Choroid plexus epithelial cell (primary cell): ENCODE measurements at places on chromosomes 13 and 19.

- DNase-seq: peak; percentile 14
These were observed 6.7 kb upstream of the DIAPH3 start for GRCh38 chr13:60170414-60170813.

GRCh38 chr19:18434411-18435175 is 3.3 kb downstream of the ISYNA1 start:
- no peak for DNase-seq

- DNase-seq: no peak
These were observed 2.3 kb upstream of the TGDS start for GRCh38 chr13:94598281-94598680.

- no peak for DNase-seq
These were observed 13.2 kb downstream of the GATAD2A start for GRCh38 chr19:19418555-19419260.

DNA sequence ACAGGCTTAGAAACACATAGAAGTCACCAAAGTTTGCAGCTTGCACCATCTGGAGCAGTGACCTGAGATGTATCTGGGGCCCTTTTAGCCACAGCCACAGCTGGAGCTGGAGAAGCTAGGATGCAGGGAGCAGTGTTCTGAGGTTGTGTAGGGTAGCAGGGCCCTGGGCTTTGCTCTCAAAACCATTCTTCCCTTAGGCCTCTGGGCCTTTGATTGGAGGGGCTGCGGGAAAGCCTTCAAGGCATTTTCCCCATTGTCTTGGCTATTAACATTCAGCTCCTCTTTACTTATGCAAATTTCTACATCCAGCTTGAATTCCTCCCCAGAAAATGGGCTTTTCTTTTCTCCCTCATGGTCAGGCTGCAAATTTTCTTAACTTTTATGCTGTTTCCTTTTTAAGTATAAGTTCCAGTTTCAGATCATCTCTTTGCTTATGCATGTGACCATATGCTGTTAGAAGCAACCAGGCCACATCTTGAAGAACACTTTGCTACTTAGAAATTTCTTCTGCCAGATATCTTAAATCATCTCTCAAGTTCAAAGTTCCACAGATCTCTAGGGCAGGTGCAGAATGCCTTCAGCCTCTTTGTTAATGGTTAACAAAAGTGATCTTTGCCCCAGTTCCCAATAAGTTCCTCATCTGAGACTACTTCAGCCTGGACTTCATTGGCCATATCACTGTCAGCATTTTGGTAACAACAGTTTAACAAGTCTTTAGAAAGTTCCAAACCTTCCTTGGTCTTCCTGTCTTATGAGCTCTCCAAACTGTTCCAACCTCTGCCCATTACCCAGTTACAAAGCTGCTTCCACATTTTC is 48.5 kb downstream of the NBEA start:
- DNase-seq: no peak

- DNase-seq: no peak
These were observed 512.4 kb upstream of the ATXN8OS start for GRCh38 chr13:69595181-69595580.

GRCh38 chr13:76035711-76036110 is 399.6 kb downstream of the LMO7 start:
- DNase-seq: peak; percentile 51

DNA sequence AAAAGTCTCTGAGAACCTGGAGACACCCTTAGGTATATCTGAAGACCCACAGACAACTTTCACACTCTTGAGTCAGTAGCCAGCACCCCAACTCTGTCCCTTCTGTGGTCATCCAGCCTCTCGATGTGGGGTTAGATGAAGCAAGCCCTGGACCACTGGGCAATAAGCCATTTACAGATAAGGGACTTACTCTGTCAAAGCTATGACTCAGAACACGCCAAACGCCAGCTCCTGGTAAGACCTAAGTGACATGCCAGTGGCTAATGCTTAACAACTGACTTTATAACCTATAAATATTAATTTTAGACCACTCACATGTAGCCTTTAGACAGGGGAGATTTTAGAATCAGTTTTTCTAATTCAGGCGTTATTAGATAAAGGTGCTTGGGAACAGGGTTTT is 85.7 kb downstream of the SHISA2 start:
- DNase-seq: peak; percentile 47

- no peak for DNase-seq
These were observed 1.0 kb upstream of the CHAMP1 start for GRCh38 chr13:114313061-114313860.

- DNase-seq: no peak
These were observed 78.4 kb downstream of the TEX29 start for GRCh38 chr13:111398715-111399299.

DNA sequence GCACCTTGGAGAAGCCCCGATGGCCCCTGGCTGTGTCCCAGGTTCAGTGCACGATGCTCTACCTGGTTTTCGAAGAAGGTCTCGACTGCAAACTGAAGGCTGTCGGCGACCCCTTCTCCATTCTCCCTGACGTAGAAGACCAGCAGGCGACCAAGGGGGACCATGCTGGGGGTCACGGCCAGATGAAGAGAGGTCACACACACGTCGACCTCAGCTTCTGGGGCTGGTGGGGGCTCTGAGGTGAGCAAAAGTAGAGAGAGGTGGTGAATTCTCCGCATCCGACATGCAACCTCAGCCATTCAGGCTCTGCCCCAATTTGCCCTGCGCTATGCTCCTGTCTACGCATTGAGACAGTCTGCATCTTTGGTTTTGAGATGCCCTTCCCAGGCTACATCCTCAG is 49.3 kb downstream of the CPAMD8 start:
- no peak for DNase-seq

- no peak for DNase-seq
These were observed 64.1 kb downstream of the ERCC5 start for GRCh38 chr13:102909971-102910370.

GRCh38 chr13:80083853-80084676 is 256.9 kb downstream of the SPRY2 start:
- peak; percentile 95 for DNase-seq

DNA sequence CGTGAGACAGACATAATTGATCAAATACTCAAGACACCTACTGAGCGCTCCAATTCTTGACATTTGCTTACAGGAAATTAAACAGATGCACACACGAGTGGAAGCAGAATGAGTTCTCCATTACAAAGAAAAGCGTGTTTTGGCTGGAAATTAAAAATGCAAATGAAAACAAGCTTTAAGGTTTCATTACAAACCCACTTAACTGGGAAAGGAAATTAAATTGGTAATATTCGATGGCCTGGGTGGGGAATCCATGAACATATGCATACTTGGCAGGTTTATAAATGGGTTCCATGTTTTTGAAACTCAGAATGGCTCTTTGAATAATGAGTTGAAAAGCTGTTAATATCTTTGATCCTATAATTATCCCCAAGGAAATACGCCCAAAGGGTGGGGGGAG is 178.0 kb downstream of the IER2 start:
- DNase-seq: no peak

GRCh38 chr13:87172166-87172835 is 498.9 kb upstream of the SLITRK5 start:
- DNase-seq: peak; percentile 6

- no peak for DNase-seq
These were observed 11.5 kb upstream of the CCNE1 start for GRCh38 chr19:29800100-29800825.

GRCh38 chr13:111263566-111263965 is 56.9 kb upstream of the TEX29 start:
- DNase-seq: no peak

- DNase-seq: peak; percentile 89
These were observed 67.0 kb upstream of the SERP2 start for GRCh38 chr13:44306371-44307192.

GRCh38 chr13:98783856-98784478 is 31.5 kb upstream of the SLC15A1 start:
- no peak for DNase-seq

GRCh38 chr19:39078436-39079200 is 5.5 kb upstream of the ACP7 start:
- DNase-seq: peak; percentile 90

- DNase-seq: no peak
These were observed 25.9 kb upstream of the FNDC3A start for GRCh38 chr13:48949566-48950500.

DNA sequence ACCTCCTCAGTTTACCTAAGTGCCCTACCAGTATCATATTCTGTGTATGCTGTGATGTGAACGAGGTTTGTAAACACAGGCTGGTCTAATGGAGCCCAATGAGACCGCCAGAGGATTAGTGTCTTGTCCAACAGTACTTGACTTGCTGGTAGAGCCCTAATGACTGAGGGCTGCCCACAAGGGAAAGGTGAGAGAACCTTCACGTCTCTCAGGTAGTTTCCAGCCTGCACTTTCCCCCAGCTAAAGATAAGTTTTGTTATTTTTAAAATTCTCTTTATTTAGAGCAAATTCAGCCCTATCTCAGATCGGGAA is 498 bp upstream of the RBM26 start:
- DNase-seq: no peak

DNA sequence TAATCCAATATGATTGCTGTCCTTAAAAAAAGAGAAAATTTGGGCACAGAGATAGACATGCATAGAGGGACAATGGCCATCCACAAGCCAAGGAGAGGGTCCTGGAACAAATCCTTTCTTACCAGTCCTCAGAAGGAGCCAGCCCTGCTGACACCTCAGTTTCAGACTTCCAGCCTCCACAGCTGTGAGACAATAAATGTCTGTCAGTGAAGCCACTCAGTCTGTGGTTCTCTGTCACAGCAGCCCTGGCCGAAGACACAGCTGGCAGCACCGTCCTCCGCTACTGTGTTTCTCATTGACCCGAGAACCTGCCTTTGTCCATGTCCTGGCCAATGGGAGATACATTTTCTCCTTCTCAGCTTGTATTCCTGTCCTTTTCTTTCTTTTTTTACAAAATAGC is 207.9 kb downstream of the TM9SF2 start:
- DNase-seq: no peak

GRCh38 chr13:41231025-41231677 is 32.2 kb downstream of the MTRF1 start:
- no peak for DNase-seq

- DNase-seq: peak; percentile 61
These were observed 246.5 kb downstream of the DCT start for GRCh38 chr13:94232956-94233355.

DNA sequence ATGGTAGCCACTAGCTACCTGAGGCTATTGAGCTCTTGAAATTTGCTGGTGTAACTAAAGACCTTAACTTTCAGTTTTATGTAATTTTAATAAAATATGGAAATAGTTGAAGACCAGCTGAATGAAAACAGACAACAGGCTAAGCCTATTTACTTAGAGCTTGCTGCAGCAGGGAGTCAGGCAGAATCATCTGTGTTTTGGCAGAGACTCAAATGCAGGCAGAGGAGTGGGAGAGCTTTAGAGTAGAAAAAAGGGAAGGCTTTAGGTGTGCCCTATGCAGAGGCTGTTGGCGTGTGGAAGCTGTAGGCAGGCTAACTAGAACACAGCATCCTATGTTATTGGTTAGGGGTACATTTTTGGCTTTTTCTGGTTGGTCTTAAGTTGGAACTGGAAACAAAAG is 304.9 kb upstream of the NBEA start:
- DNase-seq: peak; percentile 2

GRCh38 chr13:20774746-20775145 is 985 bp upstream of the EEF1AKMT1 start:
- DNase-seq: no peak

GRCh38 chr13:85693889-85694511 is 105.2 kb downstream of the SLITRK6 start:
- DNase-seq: peak; percentile 31

- DNase-seq: no peak
These were observed 2852.5 kb downstream of the PCDH9 start for GRCh38 chr13:64377606-64378005.

GRCh38 chr13:100533588-100534041 is 55.0 kb downstream of the GGACT start:
- DNase-seq: no peak

GRCh38 chr13:77740931-77741596 is 43.6 kb downstream of the SLAIN1 start:
- DNase-seq: no peak

GRCh38 chr19:47540748-47541147 is 25.9 kb upstream of the NAPA start:
- peak; percentile 74 for DNase-seq

- DNase-seq: no peak
These were observed 29.1 kb downstream of the TNFRSF19 start for GRCh38 chr13:23599083-23599925.

DNA sequence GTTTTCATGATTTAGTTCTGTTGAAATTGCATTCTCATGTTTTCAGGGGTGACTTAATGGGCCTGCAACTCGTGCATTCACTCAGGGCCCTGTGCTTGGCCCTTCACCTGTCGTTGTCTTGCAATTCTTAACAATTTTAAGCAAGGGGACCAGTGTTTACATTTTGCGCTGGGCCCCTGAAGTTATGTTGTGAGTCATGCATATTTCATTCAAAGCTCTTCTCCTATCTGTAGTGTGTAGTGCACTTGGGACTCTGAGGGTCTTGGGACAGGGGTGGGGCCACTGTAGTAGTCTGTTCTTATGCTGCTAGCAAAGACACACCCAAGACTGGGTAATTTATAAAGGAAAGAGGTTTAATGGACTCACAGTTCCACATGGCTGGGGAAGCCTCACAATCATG is 211.2 kb upstream of the RXFP2 start:
- no peak for DNase-seq

- DNase-seq: peak; percentile 81
These were observed 160.1 kb downstream of the KDM4B start for GRCh38 chr19:5128936-5129389.

DNA sequence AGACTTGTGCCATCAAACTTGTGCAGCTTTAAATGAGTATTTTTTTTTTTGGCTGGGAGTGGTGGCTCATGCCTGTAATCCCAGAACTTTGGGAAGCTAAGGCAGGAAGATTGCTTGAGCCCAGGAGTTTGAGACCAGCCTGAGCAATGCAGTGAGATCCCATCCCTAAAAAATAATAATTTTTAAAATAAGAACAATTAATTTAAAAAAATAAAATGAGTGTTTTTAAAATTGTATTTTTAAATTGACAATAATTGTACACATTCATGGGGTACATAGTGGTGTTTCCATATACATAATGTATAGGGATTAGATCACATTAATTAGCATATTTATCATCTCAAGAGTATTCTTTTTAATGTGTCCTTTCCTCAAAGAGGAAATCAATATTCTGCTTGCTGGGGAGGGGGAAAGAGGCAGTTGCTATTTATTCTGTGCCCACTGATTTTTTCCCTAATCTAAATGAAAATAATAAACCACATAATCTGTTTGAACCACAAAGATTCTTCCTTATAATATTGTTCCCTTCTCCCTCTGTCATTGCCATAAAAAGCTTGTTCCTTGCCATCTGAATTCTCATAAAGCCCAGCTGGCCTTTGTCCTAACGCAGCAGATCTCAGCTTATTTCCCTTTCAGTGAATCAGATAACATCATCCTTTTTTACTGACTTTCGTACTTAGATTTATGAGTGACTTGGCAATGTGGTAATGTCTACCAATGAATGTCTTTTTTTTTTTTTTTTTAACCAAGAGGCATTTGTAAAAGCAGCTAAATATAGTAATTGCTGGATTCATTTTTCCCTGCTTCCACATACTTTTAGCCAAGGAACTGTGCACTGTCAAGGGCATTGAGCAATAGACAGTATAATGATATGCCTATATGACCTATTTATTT is 81.8 kb upstream of the RUBCNL start:
- DNase-seq: peak; percentile 20

- no peak for DNase-seq
These were observed 26.5 kb upstream of the C13orf46 start for GRCh38 chr13:114000151-114001040.

- DNase-seq: no peak
These were observed 23.8 kb upstream of the CBY2 start for GRCh38 chr13:45678282-45678681.

- DNase-seq: peak; percentile 56
These were observed 29.9 kb upstream of the C1QTNF9 start for GRCh38 chr13:24279327-24280110.
